ENCODE measurements at places on chromosomes 13 and 19.

GRCh38 chr13:71663431-71663830 is 203.6 kb downstream of the DACH1 start:
- DNase-seq: no peak

GRCh38 chr19:29512748-29513147 is 13.0 kb upstream of the VSTM2B start:
- no peak for DNase-seq

DNA sequence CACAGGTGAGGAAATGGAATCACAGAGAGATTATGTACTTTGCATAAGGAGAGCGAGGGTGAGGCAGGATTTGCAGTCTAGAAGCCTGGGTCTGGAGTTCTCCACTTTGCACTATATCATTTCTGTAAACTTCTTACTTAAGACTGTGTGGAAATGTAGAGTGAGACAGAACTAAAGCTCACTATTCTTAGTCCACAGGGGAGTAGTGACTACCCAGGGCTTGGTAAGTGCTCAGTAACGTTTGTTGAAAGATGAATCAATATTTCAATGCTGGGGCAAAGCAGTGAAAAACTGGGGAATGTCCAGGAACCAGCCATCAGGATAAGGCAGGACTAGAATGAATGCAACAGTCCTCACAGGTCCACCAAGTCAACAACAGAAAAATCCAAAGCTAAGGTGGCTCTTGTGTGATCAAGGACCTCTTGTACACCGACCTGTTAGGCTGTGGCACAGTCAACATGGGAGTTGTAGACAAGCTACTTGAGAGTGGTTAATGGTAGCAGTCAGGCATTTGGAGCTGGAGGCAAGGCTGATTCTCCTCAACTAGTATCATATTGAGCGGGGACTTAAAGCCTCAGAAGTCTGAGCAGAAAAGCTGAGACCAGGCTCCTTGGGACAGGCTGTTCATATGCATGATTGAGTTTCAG is 929 bp upstream of the TNFSF13B start:
- DNase-seq: peak; percentile 32

DNA sequence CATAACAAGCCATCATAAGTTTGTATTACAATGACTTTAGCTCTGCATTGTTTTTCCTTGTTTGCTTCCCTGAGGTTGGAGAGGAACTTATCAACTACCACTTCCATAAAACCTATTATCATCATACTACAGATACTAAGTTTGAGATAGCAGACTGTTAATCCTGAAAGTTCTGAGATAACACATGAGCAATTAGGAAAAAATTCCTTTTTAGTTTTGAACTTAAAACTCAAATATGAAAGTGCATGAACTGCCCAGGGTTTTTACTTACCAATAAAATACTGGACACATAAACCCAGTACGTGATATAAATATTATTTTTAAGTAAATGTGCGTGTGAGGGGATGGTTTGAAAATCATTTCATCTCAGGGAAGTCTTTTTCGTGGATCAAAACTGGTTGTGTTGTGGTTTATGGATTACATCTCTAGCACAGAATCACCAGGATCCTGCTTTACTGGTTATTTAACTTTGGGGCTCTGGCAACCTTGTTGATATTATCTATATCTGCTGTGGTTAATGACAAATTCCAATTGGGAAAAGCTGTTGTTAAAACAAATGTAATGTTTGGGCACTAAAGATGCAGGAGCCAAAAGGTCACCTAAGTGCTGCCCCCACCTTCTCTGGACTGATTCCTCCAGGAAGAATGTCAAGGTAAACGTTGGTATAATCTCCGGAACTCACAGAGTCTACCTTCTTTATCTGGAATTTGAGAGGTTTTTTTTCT is 12.4 kb downstream of the CDX2 start:
- DNase-seq: no peak

DNA sequence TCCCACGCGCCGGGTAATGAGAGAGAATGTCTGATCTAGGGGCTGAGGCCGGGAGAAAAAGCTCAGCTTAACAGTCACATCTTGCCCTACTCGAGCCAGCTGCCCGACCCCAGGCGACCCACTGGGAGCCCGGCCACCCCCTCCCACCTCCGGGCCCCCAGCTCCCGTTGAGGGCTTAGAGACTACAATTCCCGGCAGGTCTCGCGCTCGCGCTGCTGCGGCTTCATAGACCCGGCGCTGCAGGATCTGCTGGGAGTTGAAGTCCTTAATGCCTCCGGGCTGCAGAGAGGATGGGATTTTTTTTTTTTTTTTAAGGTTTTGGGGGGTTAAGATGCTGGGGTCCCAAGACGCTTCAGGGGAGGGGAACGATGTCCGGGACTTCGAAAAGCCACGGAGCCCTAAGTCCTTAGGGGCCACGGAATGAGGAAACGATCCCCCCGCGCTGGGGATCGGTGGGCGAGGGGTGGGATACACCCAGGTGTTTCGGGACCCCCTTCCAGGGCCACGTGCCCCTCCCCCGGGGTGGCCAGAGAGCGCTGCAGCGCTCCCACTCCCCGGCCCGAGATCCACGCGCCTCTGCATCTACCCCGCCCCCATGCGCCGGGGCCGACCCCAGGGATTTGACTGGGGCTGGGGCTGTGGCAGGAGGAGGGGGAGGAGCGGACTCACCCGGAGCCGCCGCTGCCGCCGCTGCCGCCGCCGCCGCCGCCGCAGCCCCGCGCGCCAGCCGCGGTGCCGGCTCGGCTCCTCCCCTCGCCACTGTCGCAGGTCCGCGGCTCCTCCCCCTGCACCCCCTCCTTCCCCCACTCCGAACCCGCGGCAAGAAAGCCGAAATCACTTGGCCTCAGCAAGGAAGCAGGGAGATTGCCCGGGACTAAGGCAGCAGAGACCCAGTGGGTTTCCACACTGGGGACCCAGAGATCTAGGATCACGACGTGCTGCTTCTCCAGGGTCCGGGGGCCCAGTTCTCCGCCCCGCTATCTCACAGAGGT is at the start of gene SYT3:
Gene SYT3 (minus strand): TSS at position 761 of the 992 bp plus-strand sequence. CDS start 2,470 bp downstream, outside the sequence.
- peak; percentile 5 for DNase-seq

GRCh38 chr19:45140533-45140932 is 20.2 kb downstream of the NKPD1 start:
- DNase-seq: no peak

DNA sequence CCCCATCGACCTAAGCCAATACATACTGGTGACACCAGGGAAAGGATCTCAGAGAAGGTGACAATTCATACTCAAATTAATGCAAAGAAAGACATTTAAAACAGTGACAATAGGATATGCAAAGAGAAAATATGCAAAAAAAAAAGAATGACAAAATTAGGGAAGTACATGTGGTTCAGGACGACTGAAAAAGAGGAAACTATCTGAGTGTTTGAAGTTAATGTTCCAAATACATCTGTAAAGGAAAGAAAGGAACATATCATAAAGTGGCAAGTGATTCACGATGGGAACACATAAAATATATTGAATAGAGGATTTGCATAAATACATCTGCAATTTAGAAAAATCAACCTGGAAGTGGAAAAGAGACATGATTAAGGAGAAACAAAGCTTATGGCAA is 441.4 kb downstream of the SLITRK5 start:
- no peak for DNase-seq

DNA sequence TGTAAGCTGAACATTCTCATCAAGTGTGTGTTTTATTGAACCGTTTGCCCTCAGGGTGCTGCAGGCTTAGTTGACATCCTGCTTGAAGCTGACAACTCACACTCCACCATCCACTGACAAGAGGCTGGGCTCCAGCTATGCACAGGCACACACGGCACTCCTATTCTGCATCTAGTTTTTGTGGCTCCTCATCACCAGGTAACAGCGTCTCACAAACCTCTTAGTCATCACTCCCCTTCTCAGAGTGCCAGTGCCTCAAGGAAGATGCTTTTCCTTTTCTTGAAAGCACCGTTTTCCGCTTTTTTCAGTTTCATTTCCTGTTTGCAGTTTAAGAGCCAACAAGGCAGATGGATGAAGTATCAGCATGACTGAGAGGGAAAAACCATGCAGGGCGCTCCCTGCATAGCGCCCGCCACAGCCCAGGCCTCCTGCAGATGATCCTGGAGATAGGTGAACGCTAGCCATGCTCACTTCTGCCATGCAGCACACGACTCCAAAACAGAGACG is 491.2 kb downstream of the COG6 start:
- no peak for DNase-seq

DNA sequence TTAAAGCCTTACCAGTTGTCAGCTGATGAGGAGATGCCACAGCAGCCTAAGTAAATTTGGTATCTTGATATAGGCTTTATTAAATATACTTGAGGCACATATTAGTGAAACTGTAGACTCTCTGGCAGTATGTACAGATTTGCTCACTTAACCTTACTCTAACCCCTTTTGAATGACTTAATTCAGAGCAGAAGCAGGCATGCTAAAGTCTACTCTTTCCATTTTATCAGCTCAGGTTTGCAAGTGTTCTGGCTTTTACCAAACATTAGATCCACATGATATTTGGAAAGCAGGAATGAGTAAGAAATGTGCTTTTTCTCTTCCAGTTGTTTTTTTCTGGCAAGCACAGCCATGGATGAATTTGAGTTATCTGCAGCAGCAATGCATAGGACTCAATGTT is 541.0 kb upstream of the PCDH9 start:
- DNase-seq: no peak

DNA sequence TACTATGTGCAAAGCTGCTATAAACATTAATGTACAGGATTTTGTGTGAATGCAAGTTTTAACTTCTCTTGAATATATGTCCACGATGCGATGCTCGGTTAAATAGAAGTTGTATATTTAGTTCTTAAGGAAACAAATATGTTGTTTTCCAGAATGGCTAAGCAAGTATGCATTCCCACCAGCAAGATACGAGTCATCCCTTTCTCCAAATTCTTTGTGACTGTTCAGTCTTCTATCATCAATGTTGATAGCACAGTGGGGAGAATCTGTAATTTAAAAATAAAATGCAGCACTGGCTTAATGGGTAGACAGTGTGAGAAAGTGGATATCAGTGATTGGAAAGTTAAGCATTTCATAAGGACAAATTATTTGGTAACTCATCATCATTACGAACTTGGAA is 1340.8 kb downstream of the PCDH9 start:
- DNase-seq: no peak

DNA sequence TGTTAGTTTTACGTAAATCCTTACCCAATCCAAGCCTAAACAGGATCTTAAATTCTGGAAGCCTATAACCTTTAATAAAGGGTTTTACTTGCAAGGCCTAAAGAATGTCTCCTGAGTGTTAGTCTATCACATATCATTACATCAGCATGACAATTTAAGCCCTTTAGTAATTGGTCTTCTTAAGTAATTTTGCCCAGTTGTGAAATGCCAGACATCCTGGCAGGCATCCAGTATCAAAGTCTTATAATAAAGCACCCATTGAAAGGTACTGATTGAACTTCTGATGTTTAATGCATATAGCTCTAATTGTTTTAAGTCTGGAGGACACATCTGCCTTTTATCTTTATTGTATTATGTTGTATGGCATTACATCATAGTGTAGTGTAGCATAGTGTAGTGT is 1078.9 kb downstream of the SLITRK1 start:
- DNase-seq: no peak

DNA sequence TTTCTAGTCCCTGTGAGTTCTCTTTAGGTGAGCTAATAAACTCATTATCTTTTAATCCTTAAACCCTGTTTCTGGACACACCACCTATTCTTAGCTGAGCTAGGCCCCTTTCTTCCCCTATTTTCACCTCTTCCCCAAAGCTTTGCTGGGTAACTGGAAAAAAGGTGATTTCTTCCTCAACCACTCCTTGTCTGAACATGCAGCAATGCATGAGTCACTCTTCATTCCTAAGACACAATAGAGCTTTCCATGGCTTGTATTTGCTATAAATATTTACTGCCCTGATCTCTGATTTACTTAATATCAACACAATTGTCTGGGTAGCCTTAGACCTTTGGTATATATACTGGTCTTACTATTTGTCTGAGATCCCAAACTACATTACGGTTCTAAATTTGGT is 370.9 kb downstream of the KLF5 start:
- no peak for DNase-seq

DNA sequence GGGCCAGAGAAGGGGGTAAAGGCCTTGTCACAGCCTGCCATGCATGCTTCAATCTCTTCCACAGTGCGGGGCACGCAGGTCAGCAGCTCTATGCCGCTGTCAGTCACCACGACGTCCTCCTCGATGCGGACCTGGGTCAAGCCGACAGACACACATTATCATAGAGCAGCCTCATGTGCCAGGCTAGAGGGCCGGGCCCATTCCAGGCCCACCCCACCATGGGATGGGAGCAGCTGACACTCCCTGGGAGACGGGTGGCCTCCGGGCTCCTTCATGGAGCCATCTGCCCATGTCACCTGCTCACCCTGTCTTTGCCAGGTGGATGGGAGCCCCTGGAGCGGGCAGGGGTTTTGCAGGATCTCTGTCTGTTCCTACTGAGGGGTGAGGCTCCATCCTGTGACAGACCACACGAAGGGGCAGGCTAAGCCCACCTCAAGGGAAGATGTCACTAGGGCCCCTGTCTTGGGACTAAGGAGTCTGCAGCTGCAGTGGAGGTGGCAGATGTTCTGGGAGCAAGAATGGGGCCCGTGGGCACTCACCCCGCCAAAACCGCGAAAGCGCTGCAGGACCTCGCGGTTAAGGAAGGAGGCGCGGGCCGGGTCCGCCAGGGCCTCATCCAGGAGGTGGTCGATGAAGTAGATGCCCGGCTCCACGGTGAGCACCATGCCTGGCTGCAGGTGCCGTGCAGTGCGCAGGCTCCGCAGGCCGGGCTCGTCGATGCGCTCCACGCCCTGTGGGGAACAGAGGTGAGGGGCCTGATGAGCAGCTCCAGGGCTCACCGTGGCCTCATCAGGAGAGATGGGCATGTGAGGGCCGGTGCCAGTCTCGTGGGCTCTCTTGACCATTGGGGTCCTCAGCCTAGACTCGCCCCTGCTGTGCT is 14.1 kb downstream of the CEBPG start:
- DNase-seq: no peak

DNA sequence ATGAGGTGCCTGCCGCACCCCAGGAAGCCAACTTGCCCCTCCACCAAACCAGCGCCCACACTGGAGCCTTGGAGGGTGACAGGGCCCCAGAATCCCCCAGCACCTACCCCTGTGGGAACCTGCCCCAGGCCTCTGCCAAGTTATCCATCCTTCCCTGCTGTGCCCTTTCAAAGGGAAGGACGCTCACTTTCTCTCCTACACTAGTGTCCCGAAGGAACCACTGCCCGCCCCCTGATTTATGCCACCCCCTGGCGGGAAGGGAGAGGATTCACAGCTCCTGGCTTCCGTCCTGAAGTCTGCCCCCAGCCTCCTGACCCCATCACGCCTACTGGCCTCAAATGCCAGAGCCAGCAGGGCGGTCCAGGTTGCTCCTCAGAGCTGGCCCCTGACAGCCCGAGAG is 1.4 kb downstream of the EVI5L start:
- DNase-seq: no peak

DNA sequence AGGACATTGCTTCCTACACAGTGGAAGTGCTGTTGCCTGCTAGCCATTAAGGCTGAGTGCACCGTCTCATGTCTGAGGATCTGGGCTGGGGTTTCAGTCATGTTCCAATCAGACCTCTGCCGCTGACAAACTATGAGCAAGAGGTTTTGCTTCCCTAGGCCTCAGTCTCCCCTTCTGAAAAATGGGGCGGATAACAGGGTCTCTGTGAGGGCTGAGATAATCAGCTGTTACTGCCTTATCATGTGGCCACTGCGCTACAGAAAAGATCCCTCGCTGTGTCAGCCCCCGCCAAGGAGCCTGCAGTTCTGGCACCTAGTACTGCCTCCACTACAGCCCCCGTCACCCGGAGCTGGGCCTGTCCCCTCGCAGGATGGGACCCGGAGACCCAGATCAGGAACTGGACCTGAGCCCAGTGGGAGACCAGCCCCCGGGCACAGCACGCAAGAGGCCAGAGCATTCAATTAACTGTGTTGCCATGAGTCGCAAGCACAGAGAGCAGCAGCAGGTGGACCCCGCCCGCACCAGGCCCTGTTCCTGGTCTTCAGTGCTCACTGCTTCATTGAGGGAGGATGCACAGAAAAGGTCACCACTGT is 3.0 kb upstream of the PNKP start:
- DNase-seq: no peak

- DNase-seq: no peak
These were observed 88.6 kb downstream of the FGF9 start for GRCh38 chr13:21759463-21759862.

Data from GM12865 (cell line).